ENCODE measurements at places on chromosomes 1 and 21. TPM values are rescaled to one million over a fixed set of nuclear protein-coding genes. Genes with fewer than 3 reads are reported as not detected.

Gene KRTAP15-1
- not detected for total RNA-seq

Gene NMNAT1
- 6.3 TPM for total RNA-seq

Gene MCOLN3
- total RNA-seq: 3.4 TPM

Gene SLC35E2B
- total RNA-seq: 53.6 TPM

Gene DOP1B
- total RNA-seq: 22.9 TPM

Gene EPHA8
- not detected for total RNA-seq
